ENCODE measurements at places on chromosomes 1 and 21.

GRCh38 chr1:94979656-94980581, 53.0 kb upstream of the CNN3 start:
- DNase-seq = no peak
- H3K4me1 ChIP-seq = no peaks in the 10 kb centered on the region
- no peaks in the 10 kb centered on the region for H3K27me3 ChIP-seq
- no peaks in the 10 kb centered on the region for H3K36me3 ChIP-seq

DNA sequence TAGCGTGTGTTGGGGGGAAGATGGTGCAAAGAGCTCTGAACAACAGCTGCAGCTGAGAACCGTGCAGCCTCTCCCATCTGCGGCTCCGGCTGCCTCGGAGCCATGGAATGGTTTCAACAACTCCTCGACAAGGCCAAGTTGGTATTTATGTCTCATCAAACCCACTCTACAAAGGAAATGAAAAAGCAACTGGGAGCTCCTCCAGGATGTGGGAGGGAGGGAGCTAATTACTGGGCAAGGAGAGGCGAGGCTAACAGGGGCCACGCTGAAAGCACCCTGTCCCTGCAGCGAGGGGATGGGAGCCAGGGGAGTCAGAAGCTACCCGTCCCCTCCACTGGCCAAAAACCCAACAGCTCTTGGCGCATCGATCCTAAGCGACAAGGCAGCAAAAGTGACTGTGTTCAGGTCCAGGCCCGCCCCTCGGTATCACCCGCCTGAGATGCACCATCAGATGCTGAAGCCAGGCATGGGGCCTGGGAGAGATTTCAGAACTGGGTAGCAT, 63.1 kb downstream of the ACOT7 start:
- DNase-seq = no peak
- H3K27ac ChIP-seq = no peak overlapping the region
- no peaks in the 10 kb centered on the region for H3K27me3 ChIP-seq
- H3K4me1 ChIP-seq = no peaks in the 10 kb centered on the region
- H3K36me3 ChIP-seq = no peaks in the 10 kb centered on the region

- H3K4me1 ChIP-seq = peaks cover 18% of the 10 kb centered on the region
- H3K4me3 ChIP-seq = no peak overlapping the region
- no peaks in the 10 kb centered on the region for H3K36me3 ChIP-seq
- DNase-seq = no peak
- peaks cover 7% of the 10 kb centered on the region for H3K27me3 ChIP-seq
- no peak overlapping the region for H3K27ac ChIP-seq
Observed at GRCh38 chr1:17215545-17215890, 10.6 kb downstream of the PADI1 start.

- H3K27ac ChIP-seq = no peak overlapping the region
- no peaks in the 10 kb centered on the region for H3K27me3 ChIP-seq
- DNase-seq = no peak
- H3K4me3 ChIP-seq = no peak overlapping the region
- no peaks in the 10 kb centered on the region for H3K4me1 ChIP-seq
- H3K36me3 ChIP-seq = no peaks in the 10 kb centered on the region
Observed at GRCh38 chr1:101843160-101843559, 153.6 kb downstream of the OLFM3 start.

GRCh38 chr21:26892151-26892550, 46.9 kb upstream of the ADAMTS1 start:
- H3K27ac ChIP-seq = no peak overlapping the region
- no peaks in the 10 kb centered on the region for H3K27me3 ChIP-seq
- DNase-seq = no peak

GRCh38 chr1:25140073-25140797, 92.1 kb downstream of the SYF2 start:
- H3K4me3 ChIP-seq = no peak overlapping the region
- peaks cover 6% of the 10 kb centered on the region for H3K4me1 ChIP-seq
- H3K27ac ChIP-seq = no peak overlapping the region
- H3K36me3 ChIP-seq = no peaks in the 10 kb centered on the region
- no peaks in the 10 kb centered on the region for H3K27me3 ChIP-seq
